ENCODE measurements at places on chromosomes 6 and 20.
A peak's percentile ranks its signal among the peaks of the same experiment; 100 is the strongest.

DNA sequence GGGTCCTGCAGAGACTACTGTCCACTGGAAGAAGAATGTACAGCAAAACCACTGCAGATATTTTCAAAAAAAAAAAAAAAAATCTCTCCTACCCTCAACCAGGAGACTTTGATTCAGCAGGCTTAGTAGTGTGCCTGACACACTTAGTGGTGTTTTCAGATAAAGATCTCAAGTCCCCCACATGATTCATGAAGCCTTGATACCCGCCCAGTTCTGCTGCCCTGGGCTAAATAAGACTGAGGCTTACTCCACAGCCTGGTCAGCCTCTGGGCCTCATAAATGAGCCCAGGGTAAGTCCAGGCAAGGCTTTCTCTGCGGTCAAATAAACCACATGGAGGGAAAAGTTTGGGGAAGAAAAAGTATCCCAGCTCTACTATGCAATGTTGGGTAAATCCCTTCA is 222.1 kb upstream of the ARID1B start:
- no peak for DNase-seq

GRCh38 chr6:147648916-147649315 is 140.4 kb downstream of the SAMD5 start:
- DNase-seq = no peak

GRCh38 chr6:73339340-73339739 is 14.7 kb downstream of the DPPA5 start:
- DNase-seq = no peak

DNA sequence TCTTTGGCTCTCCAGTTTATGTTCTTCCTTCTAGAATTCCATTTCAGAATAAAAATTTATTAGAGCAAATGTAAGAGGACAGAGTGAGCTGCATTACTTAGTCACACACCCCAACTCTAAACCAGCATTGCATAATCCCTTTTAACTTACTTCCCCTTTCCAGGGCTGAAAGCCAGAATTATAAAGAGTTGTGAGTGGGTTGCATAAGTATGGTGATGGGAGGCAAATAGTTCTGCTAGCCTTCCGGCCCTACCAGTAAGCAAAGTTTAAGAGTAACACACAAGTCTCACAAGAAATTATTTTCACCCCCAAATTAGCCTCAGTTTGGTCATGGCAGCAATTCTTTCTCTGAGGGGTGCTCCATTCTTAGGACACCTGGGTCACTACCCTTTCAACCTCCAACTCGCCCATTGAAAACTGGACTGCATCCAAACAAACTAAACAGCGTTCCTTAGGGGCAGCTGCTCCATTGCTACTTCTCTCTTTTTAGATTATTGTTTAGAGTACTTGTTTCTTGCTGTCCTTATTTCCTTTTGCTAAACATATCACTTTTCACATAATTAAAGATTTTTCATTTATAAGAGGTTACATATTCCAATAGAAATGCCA is 1.6 kb downstream of the KIAA0408 start:
- DNase-seq = no peak

DNA sequence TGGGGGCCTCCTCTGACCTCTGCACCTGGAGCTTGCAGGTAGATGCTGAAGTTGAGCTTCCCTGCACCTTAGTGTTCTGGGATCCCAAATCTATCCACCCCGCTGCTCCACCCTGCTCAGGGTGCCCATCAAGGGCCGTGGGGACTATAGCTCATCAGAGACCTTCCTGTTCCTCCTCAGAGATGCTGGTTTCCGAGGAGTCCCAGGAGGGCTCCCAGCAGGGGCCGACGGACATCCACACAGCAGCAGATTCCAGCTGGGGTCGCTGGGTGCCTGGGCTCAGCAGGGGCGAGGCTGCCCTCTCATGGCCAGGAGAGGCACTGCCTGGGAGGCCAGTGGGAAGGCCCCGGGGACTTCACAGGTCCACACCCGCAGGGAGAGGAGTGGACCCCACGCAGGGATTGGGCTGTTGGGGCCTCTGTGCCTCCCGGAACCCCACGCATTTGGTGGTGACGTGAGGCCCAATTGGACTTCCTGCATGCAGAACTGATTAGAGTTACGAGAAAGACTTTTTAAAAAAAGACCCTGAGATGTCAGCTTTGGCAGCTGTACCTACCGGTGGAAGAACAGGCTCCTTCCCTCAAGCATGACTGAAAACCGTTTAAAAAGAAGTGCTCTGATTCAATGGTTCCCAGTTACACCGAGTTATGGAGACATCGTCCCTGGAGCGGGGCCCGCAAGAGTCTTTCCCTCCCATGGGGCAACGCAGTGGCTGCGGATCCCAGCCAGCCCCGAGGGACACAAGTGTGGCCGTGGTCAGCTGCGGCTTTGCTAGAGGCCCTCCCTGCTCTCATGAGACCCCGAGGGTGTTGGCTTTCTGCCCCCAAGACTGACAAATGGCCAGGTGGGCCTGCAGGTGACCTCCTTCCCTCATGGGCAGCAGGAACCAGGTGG is 25.3 kb upstream of the SLCO4A1 start:
- DNase-seq = peak; percentile 86

- no peak for DNase-seq
These were observed 519.4 kb downstream of the CDKAL1 start for GRCh38 chr6:21053612-21054011.

GRCh38 chr6:48048451-48049146 is 62.4 kb downstream of the PTCHD4 start:
- no peak for DNase-seq

Measured in iPS-NIHi11 (cell line).